ENCODE measurements at places on chromosomes 11 and 22. TPM values are rescaled to one million over a fixed set of nuclear protein-coding genes. Genes with fewer than 3 reads are reported as not detected.

Gene UNC93B1
- 23.3 TPM for total RNA-seq

Gene LMO2
- 1.1 TPM for total RNA-seq

Gene C11orf97
- not detected for total RNA-seq

Gene JAML
- 0.40 TPM for total RNA-seq

Gene FOLR2
- total RNA-seq: not detected

Gene PRR5L
- total RNA-seq: 5.0 TPM

Gene MMP8
- total RNA-seq: not detected

Gene OR52I1
- total RNA-seq: not detected

Gene IL18
- total RNA-seq: 0.59 TPM

Gene TMEM134
- 109 TPM for total RNA-seq

DNA sequence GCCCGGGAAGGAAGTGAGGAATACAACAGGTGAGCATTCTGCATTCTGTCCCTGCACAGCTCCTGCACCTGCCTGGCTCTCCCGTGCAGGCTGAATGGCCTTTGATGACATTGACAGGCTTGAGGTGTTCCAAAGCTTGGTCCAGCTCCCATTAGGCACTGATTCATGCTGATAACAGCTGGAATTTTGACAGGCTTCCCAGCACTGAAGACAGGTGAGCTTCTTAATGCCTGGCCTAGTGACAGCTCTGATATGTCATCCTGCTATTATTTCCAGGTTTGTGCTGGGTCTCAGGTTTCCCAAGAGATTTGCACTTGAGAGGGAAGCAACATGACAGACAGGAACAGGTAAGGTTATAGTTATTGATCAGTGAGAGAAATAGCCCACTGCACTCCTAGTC is 58.0 kb upstream of the MTNR1B start:
- no peaks in the 10 kb centered on the region for H3K27me3 ChIP-seq
- H3K27ac ChIP-seq: no peak overlapping the region
- H3K4me3 ChIP-seq: no peak overlapping the region
- no peak for DNase-seq
- H3K4me1 ChIP-seq: no peaks in the 10 kb centered on the region
- no peaks in the 10 kb centered on the region for H3K36me3 ChIP-seq

GRCh38 chr22:46262449-46263215 is 511 bp downstream of the PKDREJ start:
- no peaks in the 10 kb centered on the region for H3K4me1 ChIP-seq
- H3K27ac ChIP-seq: no peak overlapping the region
- no peaks in the 10 kb centered on the region for H3K36me3 ChIP-seq
- no peak overlapping the region for H3K4me3 ChIP-seq
- DNase-seq: peak; percentile 91

DNA sequence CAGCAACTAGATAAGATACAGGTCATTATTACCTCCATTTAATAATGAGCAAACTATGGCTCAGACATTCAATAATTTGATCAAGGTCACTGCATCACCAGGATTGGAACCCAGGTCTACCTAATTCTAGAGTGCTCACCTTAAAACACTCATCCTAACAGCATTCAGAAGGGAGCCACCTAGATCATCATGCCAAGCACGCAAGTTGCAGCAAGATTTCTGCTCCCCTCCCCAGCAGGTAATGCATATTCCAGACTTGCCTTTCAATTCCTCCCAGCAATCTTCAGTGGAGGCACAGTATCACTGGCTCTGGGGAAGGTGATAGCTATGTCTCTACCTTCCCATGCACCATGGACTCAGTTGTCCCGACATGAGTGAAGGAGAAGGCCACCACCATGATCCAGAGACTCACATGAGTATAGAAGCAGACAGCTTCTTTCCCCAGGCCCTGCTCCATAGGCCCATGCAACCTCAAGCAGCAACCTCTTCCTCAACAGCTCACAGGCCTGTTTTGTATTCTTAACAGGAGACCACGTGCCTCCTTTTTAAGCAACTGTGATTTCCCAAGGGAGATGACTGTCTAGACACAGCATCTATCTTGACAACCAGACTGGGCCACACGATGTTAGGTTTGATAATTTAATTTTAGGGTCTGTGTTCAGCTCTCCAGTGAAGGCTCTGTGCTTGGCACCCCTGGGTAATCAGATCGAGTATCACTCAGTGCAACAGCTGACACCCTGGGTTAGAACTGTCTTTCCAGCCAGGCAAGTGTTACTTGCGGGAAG is 36.4 kb downstream of the RAB30 start:
- H3K4me3 ChIP-seq: no peak overlapping the region
- H3K27me3 ChIP-seq: no peaks in the 10 kb centered on the region
- peak overlapping the region; percentile 50 for H3K27ac ChIP-seq
- no peaks in the 10 kb centered on the region for H3K36me3 ChIP-seq
- H3K4me1 ChIP-seq: peaks cover 18% of the 10 kb centered on the region

DNA sequence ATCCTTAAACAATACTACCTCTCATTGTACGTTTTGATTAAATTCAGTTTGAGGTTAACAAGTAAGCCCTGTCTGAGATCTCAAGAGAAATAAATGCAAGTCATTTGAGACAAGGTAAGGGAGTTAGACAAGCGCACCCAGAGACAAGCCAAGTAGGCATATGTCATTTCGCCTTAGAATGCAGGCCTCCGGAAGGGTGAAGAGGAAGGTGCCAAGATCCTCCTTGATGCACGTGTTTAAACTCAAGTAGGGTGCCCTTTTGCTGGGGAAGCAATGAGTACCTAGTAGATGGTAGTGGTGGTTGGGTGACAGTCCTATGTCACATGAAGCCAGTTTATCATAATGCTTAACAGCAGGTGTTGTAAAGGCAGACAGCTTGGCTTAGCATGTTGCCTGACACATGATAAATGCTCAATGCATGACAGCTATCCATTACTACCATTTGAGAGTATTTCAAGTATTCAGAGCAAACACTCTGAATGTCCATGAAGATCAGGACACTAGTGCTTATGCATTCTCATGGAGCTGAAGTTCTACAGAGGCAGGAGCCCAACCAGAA is 415.9 kb downstream of the TMEM135 start:
- no peaks in the 10 kb centered on the region for H3K4me1 ChIP-seq
- no peaks in the 10 kb centered on the region for H3K36me3 ChIP-seq
- no peak for DNase-seq
- H3K27ac ChIP-seq: no peak overlapping the region
- H3K4me3 ChIP-seq: no peak overlapping the region
- no peaks in the 10 kb centered on the region for H3K27me3 ChIP-seq

- no peaks in the 10 kb centered on the region for H3K4me1 ChIP-seq
- H3K4me3 ChIP-seq: no peak overlapping the region
- H3K36me3 ChIP-seq: no peaks in the 10 kb centered on the region
- H3K27me3 ChIP-seq: no peaks in the 10 kb centered on the region
- no peak overlapping the region for H3K27ac ChIP-seq
Observed at GRCh38 chr22:30857791-30858190, 110.8 kb downstream of the MORC2 start.

GRCh38 chr22:39634530-39635405 is 64.2 kb downstream of the CACNA1I start:
- H3K27me3 ChIP-seq: no peaks in the 10 kb centered on the region
- H3K4me1 ChIP-seq: no peaks in the 10 kb centered on the region
- no peaks in the 10 kb centered on the region for H3K36me3 ChIP-seq
- DNase-seq: peak; percentile 75

- no peak overlapping the region for H3K27ac ChIP-seq
- H3K27me3 ChIP-seq: peaks cover 45% of the 10 kb centered on the region
- H3K4me3 ChIP-seq: peak overlapping the region; percentile 76
Observed at GRCh38 chr11:14380947-14381561, 22.1 kb upstream of the RRAS2 start.

- H3K36me3 ChIP-seq: no peaks in the 10 kb centered on the region
- H3K27ac ChIP-seq: no peak overlapping the region
- DNase-seq: no peak
- H3K27me3 ChIP-seq: no peaks in the 10 kb centered on the region
Observed at GRCh38 chr22:49525801-49526535, 301.7 kb downstream of the BRD1 start.

DNA sequence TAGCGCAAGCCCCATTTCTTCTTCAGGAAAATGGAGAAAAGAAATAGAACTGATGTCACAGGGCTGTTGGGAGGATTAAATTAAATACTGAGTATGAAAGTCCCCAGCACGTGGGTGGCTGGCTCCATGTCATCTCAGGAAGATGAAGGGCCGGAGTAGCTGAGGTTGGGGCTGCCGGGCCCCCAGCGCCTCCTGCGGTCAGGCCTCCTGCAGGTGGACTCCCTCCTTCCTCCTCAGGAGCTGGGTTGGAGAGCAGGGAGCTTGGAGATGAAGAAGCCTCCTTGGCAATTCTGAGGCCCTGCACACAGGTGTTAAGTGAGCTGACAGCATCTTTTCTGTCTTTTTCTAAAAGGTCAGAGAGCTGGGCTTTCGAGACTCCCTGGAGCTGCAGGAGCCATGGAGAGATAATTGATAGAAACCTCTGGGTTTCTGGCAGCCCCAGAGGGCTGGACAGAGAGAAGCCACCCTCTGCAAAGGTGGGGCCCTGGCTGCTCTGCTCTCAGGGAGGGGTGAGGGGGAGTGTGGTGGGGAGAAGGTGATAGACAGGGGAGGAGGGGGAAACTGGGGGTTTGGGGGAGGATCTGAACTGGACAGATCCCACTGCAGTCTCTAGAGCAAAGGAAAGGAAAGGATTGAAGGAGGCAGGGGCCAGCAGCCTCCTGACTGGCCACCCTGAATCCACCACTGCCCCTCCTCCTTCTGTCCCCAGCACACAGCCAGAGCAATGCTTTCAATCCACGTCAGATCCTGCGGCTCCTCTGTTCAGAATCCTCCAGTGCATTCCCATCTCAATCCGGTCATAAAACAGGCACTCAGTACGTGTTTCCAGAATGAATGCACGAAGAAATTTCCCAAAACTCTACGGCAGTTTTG is 210.8 kb downstream of the CEP164 start:
- H3K36me3 ChIP-seq: no peaks in the 10 kb centered on the region
- H3K27ac ChIP-seq: no peak overlapping the region
- peaks cover 54% of the 10 kb centered on the region for H3K27me3 ChIP-seq
- H3K4me1 ChIP-seq: no peaks in the 10 kb centered on the region

DNA sequence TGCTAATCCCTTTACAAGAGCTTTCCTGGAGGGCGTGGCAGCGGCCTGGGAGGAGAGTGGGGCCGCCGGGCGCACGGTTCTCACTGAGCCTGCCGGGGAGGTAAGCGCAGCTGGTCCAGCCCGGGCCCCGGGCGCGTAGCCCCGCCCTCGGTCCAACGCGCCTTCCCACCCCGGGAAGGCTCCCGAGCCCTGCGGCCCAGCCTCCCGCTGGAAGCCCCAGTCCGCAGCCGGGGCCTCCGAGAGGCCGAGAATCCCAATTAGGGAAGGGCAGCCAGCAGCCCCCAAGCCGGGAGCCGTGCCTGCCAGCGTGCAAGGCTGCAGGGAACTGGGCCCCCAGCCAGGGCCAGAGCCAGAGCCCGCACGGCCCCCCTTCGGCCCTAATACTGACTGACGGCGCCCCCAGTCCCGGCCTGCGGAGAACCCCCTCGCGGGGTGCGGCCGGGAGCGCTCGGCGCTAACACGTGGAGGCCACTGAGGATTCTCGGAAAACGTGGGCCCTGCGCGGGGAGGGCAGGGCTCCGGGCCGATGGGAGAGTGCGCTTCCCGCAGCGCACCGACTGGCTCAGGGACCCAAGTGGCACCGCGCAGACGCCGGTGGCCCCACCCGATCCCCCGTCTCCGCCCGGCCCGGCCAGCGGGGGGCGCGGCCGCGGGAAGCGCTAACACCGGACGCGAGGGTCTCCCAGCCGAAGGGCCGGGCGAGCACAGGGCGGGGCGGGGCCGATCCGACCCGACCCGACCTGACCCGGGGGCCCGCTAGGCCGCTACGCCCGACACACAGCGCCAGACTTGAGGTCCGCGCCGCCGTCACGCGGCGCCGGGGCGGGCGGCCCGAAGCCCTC is 5.7 kb downstream of the ZFTA start:
- no peaks in the 10 kb centered on the region for H3K27me3 ChIP-seq
- peak; percentile 85 for DNase-seq
- H3K36me3 ChIP-seq: peaks cover 22% of the 10 kb centered on the region
- H3K4me3 ChIP-seq: peak overlapping the region; percentile 82

GRCh38 chr11:57394203-57394965 is 3.9 kb upstream of the PRG2 start:
- no peak overlapping the region for H3K27ac ChIP-seq
- no peak for DNase-seq
- no peak overlapping the region for H3K4me3 ChIP-seq

- no peaks in the 10 kb centered on the region for H3K27me3 ChIP-seq
- H3K27ac ChIP-seq: no peak overlapping the region
- H3K4me3 ChIP-seq: no peak overlapping the region
Observed at GRCh38 chr11:47912843-47913437, 64.8 kb upstream of the NUP160 start.

DNA sequence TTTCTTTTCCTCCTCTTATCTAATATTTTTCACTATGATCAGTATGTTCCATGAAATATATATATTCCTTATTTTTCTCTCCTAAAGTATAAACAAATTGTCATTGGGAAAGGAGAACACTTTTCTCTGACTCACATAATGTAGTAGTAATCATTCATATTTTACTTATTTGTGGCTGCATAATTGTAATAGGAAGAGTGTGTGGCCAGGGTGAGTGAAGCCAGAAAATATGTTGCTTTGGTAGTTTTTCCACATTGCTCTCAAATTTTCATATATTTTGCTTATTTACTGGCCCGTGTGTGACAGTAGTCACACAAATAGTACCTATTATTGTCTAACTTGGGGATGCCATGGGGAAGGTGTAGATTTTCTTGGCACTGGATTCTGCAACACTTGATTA is 172.1 kb downstream of the DYNC2H1 start:
- H3K27ac ChIP-seq: no peak overlapping the region
- H3K4me1 ChIP-seq: no peaks in the 10 kb centered on the region
- no peak for DNase-seq
- no peak overlapping the region for H3K4me3 ChIP-seq
- no peaks in the 10 kb centered on the region for H3K27me3 ChIP-seq
- H3K36me3 ChIP-seq: no peaks in the 10 kb centered on the region

GRCh38 chr22:30790366-30790765 is 95.7 kb downstream of the OSBP2 start:
- H3K27me3 ChIP-seq: no peaks in the 10 kb centered on the region
- no peak overlapping the region for H3K27ac ChIP-seq

DNA sequence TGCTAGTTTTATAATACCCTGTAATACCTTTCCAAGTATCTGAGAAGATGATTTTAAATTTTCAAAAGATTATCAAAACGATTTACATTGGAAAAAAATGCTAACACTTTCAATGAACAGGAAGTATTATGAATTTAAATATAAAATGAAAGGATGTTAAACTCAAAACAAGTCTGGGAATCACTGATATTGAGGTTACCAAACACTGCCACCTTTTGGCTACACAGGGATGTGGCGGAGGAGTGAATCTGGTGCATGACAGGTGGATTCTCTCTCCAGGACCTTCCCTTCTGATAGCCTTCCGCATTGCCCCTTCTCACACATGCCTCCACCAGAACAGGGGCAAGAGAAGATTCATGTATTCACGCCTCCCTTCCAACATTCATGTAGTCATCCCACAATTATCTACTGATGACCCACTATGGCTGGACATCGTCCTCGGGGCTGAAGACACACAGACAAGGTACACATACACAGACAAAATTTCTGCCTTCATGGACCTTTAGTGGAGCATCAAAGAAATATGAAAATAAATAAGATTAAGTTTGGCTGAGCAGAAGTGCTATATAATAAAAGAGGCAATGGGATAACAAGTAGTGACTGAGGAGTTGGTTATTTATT is 34.7 kb downstream of the ATG16L2 start:
- DNase-seq: peak; percentile 80
- H3K4me3 ChIP-seq: no peak overlapping the region
- H3K36me3 ChIP-seq: no peaks in the 10 kb centered on the region
- H3K4me1 ChIP-seq: no peaks in the 10 kb centered on the region
- H3K27ac ChIP-seq: no peak overlapping the region
- H3K27me3 ChIP-seq: no peaks in the 10 kb centered on the region

All from endodermal cell (in vitro differentiated cells).